Activated T-helper 1 cell treated with anti-CD3 and anti-CD28 coated beads, Interleukin-2, amount 50 U/mL, for 16 hours (primary cell): ENCODE measurements at places on chromosomes 13 and 19.

DNA sequence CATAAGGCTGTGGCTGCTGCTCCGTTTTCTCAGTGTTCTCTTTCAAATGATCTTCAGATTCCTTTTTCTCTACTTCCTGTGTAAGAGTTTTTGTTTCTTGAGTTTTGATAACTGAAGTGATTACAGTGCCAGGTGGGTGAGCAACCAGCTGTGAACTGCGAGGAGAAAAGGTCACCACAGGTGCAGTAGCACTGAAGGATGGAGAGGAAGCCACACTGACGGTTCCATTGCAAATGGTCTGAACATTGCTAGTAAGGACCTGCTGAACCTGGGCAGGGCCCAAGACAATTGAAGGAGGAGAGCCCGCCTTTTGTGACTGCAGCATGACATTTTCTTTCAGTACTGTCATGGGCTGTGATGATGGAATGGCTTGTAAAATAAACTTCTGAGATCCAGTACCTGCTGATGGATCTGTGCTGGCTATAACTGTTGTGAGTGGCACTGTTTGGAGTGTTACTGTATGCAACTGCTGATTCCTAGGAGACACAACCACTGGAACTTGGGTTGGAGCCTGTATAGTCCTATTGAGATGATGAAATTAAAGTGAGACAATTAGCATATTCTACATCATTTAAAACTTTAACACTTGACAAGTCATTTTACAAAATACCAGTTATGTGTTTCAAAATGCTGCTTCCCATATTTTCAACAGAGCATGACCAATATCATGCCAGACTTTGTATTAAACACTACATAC lies 85.5 kb downstream of the ELF1 start:
- no peak for DNase-seq

DNA sequence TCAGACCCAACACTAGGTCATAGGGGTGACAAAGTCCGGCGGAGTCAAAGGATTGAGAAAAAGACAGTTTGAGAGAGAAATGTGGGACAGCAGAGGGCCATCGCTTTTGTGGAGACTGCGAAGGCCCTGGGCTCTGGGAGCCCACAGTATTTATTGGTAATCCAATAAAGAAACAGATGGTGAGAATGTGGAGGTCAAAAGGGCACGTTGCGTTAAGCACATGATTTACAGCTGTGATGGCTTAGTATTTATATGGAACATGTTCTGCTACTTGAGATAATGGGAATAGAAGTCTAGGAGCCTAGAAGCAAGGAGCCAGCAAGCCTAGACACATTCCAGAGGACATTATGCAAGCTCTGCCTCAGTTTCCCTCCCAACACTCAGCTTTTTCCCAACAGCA lies 2521.1 kb downstream of the PCDH9 start:
- no peak for DNase-seq

DNA sequence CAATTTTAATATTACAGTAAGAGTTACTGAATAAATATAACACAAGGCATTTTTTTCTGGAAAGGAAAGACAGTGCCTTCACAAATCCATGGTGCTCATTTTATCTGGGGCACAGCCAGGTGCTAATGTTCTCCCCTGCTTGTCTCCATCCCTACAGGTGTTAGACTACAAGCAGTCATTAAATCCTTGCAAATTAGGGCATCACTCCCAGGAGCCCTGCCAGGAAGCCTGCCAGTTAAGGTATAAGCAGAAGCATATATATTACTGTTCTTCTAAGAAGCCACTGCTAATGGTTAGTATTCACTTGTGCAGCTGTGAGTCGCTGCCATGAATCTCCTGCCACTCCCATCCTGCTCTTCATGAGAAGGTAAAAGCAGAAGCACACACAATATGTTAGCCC lies 149.7 kb downstream of the OXGR1 start:
- no peak for DNase-seq

- no peak for DNase-seq
Observed at GRCh38 chr19:44529536-44529935, at the start of gene CEACAM20. TSS of gene CEACAM20 (minus strand) at chr19:44529675. CDS start at chr19:44529509, 166 bp downstream.

- DNase-seq, result no peak
Observed at GRCh38 chr19:16227837-16228636, 30.3 kb downstream of the AP1M1 start.

GRCh38 chr13:35285677-35286076 lies 190.8 kb downstream of the MAB21L1 start:
- no peak for DNase-seq

DNA sequence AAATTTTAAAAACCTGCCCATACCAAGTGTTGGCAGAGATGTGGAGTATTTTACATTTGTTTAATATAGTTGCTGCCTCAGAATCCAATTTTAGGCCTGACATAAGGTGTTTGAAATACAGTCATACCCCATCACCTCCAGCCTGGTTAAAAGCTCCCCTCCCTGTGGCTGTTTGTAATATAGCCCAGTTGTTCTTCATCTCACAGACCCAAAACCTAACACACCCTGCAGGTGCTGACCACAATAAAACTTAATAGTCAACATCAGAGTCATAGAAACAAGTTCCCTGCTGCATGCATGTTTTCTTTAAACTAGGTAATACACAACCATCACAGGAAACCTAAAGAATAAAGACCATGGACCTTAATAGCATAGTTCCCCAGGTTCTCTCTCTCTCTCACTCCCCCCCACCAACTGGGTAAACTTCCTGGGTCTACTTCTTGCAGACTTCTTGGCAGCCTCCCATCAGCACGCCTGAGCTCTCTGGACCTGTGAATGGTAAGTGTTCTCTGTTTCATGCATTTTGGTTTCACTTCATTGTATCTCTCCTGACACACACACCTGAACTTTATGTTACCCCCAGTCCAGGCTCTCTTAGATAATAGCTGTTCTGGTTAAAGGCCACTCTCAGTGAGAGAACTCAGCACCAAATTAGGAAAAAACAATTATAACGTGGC lies 1369.9 kb downstream of the EFNB2 start:
- no peak for DNase-seq

GRCh38 chr13:57824121-57824520 lies 192.6 kb downstream of the PCDH17 start:
- no peak for DNase-seq

DNA sequence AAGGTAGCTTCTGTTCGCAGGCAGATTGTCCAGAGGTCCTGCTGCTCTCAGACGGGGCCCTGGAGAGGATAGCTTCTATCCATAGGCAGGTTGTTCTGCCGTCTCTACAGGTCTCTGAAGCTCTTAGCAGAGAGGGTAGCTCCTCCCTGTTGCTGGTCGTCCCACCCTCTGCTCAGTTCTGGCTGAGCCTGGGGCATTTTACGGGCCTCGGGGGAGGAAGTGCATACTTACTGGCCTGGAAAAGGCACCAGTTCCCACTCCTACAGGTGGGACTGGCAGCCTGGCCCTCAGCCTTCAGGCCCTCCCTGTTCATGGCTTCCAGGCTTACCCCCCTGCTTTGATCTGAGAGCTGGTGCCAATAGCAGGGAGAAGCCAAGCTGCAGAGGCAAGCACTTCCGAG lies 42.3 kb downstream of the USPL1 start:
- no peak for DNase-seq

GRCh38 chr13:98468361-98468760 lies 108.5 kb downstream of the STK24 start:
- DNase-seq, result no peak

- no peak for DNase-seq
Observed at GRCh38 chr13:34361560-34361959, 543.6 kb downstream of the RFC3 start.

GRCh38 chr19:11400798-11401197 lies 16.7 kb upstream of the EPOR start:
- DNase-seq, result no peak

- no peak for DNase-seq
Observed at GRCh38 chr19:55477905-55478304, 1.5 kb downstream of the ZNF628 start.

GRCh38 chr19:28468701-28469459 lies 744.1 kb downstream of the UQCRFS1 start:
- DNase-seq, result no peak

GRCh38 chr13:27203186-27203585 lies 31.6 kb upstream of the USP12 start:
- no peak for DNase-seq

DNA sequence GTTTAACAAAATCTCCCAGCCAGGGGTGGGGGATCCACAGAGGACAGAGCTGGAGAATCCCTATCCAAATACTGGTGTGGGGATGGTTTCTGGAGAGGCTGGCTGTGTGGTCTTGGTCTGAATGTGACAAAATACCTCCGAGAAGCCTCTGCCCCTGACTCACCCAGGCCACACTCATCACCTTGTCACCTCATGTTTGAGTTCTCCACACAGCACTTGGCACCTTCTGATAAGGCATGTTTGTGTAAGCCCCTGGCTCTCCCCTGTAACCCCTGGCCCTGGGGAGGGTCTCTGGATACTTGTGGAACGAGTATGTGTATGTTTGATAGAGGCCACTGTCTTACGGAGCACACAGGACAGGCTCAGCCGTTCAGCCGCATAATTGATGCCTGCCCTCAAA lies 14.7 kb downstream of the TECR start:
- DNase-seq, result no peak

DNA sequence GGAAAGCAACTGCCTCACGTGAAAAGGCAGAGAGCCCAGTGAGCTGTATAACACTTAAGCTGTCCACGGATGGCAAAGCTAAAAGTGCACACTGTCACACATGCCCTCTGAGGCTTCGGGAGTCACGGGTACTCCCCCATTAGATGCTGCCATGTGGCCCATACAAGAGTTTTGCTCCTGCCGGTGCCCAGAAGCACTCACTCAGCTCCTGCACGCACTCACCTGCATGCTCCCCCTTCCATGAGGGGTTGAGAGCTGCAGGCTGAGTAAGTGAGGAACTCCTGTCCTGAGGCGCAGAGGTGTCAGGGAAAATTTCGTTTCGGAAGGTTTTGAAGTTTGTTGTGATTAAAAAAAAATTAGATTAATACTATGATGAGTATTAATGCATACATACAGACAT lies 939.2 kb upstream of the ATXN8OS start:
- no peak for DNase-seq
